ENCODE measurements at places on chromosomes 12 and 14.
A peak's percentile ranks its signal among the peaks of the same experiment; 100 is the strongest.

- peak; percentile 75 for DNase-seq
Observed at GRCh38 chr14:62126879-62127478, 364.8 kb downstream of the SNAPC1 start.

DNA sequence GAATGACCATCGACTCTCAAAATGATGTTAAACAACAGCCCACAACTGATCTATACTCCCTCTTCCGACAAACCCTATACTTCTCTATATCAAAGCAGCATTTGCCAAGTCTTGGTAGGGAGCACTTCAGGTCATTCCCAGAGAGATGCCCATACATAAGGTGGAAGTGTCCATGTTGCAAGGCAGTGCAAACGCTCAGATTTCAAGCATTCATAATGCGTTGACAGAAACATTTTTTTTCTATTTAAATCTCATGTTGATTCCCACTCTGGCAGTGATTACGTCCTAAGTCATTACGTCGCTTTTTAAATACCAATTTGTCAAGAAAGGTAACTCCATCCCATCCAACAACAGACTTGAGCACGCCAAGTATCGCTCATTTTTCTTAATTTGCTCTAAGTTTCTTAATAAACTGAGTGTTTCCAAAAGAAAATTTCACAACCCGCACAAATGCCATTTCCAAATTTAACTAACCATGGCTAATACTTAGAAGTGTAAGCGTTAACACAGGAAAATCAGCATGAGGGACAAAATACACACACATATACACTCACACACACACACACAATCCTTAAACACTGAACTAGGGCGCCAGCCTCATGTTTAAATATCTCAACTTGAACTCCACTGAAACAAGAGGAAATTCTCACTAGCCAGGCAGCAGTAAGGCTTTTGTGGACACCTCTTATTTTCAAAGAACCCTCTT is 1.1 kb downstream of the GXYLT1 start:
- DNase-seq, result peak; percentile 34

DNA sequence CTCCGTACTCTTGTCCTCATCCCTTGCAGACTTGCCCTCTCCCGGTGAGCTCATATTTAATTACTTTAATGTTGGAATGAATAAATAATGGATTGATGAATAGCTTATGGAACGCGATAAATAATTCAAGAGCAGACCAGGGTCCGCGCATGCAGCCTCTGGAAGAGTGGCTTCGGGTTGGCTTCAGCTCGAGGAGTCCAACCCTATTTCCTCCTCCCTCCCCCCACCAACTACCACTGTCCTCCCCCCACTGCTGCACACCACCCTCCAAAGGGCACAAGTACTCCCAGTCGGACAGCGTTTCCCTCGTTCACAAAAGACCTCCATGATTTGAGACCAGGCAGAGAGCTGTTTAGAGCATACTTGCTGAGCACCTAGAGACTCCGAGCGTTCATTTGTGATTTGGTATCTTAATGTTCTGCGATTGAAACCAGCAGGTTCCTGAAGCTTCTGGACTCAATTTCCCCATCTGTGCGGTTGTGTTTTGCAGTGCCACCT is 647 bp upstream of the SIX1 start:
- peak; percentile 96 for DNase-seq

- no peak for DNase-seq
Observed at GRCh38 chr14:33493266-33493665, 457.6 kb downstream of the EGLN3 start.

DNA sequence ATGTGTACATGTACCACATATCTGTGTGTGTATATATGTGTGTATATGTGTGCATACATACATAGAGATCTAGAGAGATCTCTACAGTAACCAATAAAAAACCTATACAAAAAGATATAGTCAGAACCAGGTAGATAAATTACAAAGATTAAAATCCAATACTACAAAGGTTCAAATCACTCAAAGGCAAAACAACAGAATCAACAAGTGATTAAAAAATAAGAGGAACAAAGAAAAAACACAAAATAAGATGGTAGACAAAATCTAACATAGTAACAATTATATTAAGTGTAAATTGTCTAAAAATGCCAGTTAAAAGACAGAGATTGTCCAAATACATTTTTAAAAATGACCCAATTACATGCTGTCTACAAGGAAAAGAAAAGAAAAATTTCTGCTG is 83.6 kb downstream of the R3HDM2 start:
- DNase-seq, result no peak

DNA sequence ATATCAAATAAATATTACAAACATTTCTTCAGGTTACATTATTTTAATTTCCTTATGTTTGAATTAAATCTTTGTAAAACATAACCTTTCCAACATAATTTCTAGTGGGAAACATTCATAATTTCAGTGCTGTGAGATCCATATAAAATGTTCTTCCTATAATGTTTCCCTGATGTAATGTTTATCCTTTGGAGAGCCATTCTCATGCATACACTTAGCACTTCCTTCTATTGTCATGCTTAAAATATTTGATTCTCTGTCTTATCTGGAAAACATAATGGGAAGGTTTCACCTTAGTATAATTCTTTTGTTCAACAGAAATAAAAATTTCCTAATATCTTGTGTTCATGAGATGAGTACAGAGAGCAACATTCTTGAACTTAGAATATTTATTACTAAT is 472.5 kb downstream of the ADAMTS20 start:
- DNase-seq, result no peak

- no peak for DNase-seq
Observed at GRCh38 chr14:57382283-57382682, 8.1 kb upstream of the NAA30 start.
